ENCODE measurements at places on chromosomes 5 and 9. TPM values are rescaled to one million over a fixed set of nuclear protein-coding genes. Genes with fewer than 3 reads are reported as not detected.

GRCh38 chr9:118290116-118290515 is 585.9 kb downstream of the TLR4 start:
- no peak for DNase-seq

DNA sequence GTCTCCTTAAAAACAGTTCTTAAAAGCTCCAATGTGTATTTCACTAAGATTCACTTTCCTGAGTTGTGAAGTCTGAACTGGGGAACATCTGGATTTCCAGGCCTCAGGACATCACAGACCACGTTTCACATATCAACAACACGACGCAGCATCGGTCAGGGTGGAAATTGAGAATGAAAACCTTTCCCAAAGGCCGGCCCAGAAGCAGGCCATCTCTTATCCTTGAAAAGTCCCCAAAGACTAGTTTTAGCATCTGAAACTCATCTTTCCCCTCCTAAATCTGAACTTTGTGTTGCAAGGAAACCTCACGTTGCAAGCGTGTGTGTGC is 96.4 kb upstream of the COL5A1 start:
- DNase-seq, result no peak

- DNase-seq, result no peak
Observed at GRCh38 chr5:83387041-83387440, 84.5 kb upstream of the VCAN start.

Gene NPR3
- 0.04 TPM for total RNA-seq

GRCh38 chr5:91235271-91235694 is 147.8 kb downstream of the ARRDC3 start:
- no peak for DNase-seq

DNA sequence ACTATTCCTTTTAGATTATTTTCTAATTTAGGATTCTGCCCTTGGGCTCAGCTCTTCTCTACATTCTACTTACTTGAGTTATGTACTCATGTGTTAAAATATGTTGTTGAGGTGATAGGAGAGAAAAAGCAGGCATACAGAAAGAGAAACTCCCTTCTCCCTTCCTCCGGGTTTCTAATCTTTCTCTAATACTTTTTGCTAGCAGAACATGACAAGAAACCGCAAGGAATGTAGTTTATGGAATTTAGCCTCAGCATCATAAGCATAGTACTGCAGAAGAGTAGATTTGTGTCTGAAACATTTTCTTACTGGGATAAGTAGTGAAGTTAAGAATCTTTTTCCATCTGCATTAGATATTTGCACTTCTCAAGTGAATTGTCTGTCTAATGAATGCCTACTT is 139.5 kb upstream of the CYLC2 start:
- no peak for DNase-seq

Gene LCN15
- total RNA-seq, result not detected

Gene PPP2R2B
- not detected for total RNA-seq

Gene SLC46A2
- not detected for total RNA-seq
